ENCODE measurements at places on chromosomes 3 and 15.

DNA sequence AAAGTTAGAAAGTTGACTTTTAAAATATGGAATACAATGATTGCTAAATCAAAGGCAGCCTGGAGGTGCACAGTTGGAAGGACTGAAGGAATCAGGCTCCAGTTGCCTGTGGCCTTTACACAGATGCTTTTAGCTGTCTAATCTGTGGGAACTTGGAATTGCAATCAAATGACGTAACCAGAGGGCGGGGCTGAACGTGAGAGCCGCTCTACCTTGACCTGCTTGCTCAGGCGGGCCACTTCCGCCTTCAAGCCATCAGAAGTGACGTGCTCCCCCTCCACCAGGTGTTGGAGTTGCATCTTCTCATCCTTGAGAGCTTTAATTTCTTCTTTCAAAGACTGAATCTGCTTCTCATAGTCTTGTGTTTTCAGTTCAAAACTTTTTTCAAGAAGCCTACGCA, 37.7 kb upstream of the GNB5 start:
- no peak for DNase-seq

GRCh38 chr3:123682302-123682701, 97.4 kb upstream of the HACD2 start:
- no peak for DNase-seq

GRCh38 chr15:66167854-66168253, 85.7 kb downstream of the MEGF11 start:
- no peak for DNase-seq

GRCh38 chr3:155991212-155991611, 120.8 kb downstream of the GMPS start:
- no peak for DNase-seq

GRCh38 chr15:81103857-81104256, 30.2 kb upstream of the CFAP161 start:
- DNase-seq, result no peak

- no peak for DNase-seq
Measured at GRCh38 chr15:29452881-29453731, 183.5 kb upstream of the NSMCE3 start.

- DNase-seq, result no peak
Measured at GRCh38 chr15:101828774-101829173, 16.8 kb downstream of the OR4F15 start.

GRCh38 chr15:78425643-78426042, 12.4 kb upstream of the IREB2 start:
- DNase-seq, result no peak

- no peak for DNase-seq
Measured at GRCh38 chr15:69697916-69698315, 245.3 kb downstream of the RPLP1 start.

- DNase-seq, result no peak
Measured at GRCh38 chr3:132542577-132542976, 54.5 kb upstream of the ACKR4 start.

DNA sequence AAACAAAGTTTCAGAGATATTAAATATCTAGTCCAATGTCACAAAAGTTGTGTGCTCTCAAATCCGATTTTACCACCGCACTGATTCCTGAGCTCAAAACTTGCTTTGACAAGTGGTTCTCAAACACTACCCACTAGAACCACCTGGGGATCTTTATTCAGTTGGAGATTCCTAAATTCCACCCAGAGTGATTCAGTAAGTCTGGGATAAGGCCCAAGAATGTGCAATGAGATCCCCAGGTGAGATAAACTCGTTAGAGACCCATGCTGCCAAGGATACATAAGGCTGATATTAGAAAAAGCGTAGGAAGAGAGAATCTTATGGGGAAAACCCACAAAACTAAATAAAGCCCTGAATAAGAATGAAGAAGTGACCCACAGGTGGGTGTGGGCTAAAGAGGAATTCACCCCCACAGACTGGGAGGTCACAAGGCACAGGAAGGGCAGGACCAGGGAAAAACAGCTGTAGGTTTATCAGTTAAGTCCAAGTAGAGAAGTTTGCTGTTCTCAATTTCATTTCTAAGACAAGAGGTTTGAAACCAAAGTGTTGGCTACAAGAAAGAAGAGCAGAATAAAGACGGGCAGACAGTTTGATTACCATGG, 11.5 kb upstream of the RPS17 start:
- no peak for DNase-seq

GRCh38 chr3:154971771-154972326, 108.3 kb upstream of the MME start:
- DNase-seq, result no peak

GRCh38 chr3:176352716-176353334, 844.5 kb downstream of the TBL1XR1 start:
- DNase-seq, result no peak

- DNase-seq, result no peak
Measured at GRCh38 chr3:150235799-150236198, 172.3 kb upstream of the TSC22D2 start.

DNA sequence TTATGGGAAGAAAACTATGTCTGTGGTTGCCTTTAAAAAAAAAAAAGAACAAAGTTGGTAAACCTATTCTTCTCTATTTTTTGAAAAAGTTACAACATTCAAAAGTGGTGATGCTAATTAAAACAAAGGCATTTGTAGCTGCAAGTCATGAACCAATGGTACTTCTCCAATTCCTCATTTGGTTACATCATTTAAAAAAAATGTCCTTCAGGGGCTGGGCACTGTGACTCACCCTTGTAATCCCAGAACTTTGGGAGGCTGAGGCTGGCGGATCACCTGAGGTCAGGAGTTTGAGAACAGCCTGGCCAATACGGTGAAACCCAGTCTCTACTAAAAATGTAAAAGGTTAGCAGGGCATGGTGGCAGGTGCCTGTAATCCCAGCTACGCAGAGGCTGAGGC, 574.6 kb downstream of the VGLL3 start:
- no peak for DNase-seq

- no peak for DNase-seq
Measured at GRCh38 chr3:124542214-124542869, 187.9 kb upstream of the UMPS start.

DNA sequence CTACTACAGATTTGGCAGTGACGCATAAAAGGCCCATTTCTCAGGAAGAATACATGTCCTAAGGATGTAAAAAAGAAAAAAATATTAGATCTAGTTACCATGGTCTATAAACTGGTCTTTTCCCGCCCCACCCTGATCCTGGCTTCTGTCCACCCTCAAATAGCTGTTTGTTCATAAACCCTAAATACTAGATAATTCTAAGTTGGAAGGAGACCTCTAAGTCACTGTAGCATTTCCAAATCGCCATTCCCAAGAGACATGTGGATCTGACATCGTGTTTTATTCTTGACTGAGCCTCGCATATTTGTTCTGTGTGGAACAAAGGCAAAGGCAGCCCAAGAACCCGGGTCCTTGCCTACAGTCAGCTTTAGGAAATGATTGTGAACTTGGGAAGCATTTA, 49.0 kb downstream of the LMCD1 start:
- no peak for DNase-seq

DNA sequence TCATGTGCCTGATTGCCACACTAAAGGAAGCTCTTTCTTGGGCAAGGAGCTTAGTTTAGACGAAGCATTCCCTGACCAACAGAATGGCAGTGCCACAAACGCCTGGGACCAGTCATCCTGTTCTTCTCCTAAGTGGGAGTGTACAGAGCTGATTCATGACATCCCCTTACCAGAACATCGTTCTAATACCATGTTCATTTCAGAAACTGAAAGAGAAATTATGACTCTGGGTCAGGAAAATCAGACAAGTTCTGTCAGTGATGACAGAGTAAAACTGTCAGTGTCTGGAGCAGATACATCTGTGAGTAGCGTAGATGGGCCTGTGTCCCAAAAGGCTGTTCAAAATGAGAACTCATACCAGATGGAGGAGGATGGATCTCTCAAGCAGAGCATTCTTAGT, 18.4 kb downstream of the SENP5 start:
- no peak for DNase-seq

- no peak for DNase-seq
Measured at GRCh38 chr3:141710888-141711616, 27.0 kb upstream of the RNF7 start.

DNA sequence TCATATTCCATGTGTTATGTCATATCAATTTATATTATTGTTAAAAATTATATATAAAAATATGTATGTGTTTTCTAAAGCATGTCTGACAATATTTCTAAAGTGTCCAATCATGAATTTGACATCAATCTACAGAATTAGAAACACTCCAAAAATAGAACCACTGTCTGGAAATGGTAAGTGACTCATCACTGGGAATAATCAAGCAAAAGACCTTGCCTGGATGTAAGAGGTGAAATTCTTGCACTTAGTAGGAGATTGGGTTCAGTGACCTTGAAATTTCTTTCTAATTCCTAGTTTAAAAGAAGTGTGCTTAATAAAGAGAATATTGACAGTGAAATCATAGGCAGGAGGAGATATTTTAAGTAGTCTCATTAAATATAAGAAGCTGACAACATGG, 188.8 kb downstream of the ZNF385D start:
- DNase-seq, result no peak

- DNase-seq, result no peak
Measured at GRCh38 chr3:34808287-34808686, 831.0 kb upstream of the ARPP21 start.

- no peak for DNase-seq
Measured at GRCh38 chr3:67686069-67686468, 31.7 kb upstream of the SUCLG2 start.

DNA sequence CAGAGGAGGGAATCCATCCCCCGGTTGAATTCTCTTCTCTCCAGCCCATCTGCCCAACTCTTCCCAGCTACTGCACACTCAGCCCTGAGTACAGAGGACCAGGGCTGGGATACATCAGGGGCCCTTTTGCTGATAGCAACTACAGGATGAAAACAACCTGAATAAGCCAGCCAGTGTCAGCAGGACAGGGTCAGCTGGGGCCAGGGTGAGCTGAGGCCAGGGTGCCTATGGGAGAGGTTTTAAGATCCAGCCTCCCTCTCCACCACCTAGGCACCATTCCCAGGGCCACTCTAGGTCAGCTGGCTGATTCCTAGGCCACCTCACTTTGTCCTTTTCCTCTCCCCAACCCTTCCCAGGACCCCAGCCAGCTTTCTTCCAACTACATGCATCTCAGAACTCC, 83.8 kb downstream of the MRPL46 start:
- no peak for DNase-seq

DNA sequence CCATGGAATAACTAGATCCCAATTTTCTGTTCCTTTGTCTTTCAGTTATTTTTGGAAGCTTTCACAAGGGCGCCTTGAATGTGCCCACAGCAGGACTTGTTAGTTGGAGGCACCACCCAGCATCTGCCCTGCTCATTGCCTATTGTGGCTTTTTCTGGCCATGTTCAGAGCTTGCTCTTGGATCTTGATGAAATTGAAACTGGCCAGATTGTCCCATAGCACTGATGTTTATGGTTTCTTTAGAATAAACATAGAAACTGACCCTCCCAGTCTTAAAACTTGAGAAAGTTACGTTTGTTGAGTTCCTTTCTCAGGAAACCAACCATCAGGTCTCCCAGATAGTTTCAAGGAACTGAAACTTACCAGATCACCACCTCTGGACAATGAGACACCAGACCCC, 474.7 kb downstream of the IL5RA start:
- DNase-seq, result no peak

- DNase-seq, result no peak
Measured at GRCh38 chr15:68038246-68038645, 15.9 kb upstream of the PIAS1 start.

GRCh38 chr3:147391781-147392624, 14.3 kb downstream of the ZIC4 start:
- DNase-seq, result no peak

DNA sequence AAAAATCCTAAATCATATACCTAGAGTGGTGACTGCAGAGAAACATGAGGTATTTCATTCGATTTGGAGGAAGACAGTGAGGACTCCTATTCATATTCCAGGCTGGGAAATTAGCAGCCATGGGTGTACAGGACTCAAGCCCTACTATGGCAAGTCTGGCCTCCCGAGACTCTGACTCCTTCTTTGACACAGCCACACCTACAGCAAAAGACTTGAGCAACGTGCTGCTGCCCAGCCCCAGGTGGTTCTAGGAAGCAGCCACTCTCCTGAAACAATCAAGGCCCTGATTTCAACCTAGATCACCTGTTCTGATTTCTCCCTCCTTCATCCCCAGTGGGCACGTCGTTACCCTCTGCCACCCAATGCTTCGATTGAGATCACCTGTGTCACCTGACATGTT, 84.0 kb upstream of the ATP11B start:
- DNase-seq, result no peak

DNA sequence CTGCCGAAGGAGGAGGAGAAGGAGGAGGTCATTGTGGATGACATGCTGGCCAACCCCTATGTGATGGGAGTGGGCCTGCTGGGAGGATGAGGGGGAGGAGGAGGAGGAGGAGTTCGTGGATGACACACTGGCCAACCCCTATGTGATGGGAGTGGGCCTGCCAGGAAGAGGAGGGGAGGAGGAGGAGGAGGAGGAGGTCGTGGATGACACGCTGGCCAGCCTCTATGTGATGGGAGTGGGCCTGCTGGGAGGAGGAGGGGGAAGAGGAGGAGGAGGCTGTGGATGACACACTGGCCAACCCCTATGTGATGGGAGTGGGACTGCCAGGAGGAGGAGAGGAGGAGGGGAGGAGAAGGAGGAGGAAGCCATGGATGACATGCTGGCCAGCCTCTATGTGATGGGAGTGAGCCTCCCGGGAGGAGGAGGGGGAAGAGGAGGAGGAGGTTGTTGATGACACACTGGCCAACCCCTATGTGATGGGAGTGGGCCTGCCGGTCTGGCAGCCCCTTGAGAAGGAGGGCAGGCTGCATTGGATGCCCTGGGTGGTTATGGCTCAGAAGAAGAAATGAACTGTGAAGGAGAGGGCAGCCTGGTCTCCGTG, 55.7 kb upstream of the WNT7A start:
- DNase-seq, result no peak

GRCh38 chr15:90265271-90266060, at the start of gene NGRN:
Gene NGRN (plus strand): TSS chr15:90265672. CDS start chr15:90265713, 41 bp downstream.
- peak; percentile 83 for DNase-seq

GRCh38 chr3:116302087-116302747, 143.1 kb downstream of the LSAMP start:
- DNase-seq, result no peak

GRCh38 chr3:152319256-152319655, 50.5 kb downstream of the MBNL1 start:
- DNase-seq, result no peak
